ENCODE measurements at places on chromosomes 4 and X.
A peak's percentile ranks its signal among the peaks of the same experiment; 100 is the strongest.

- no peak for DNase-seq
These were observed 670 bp downstream of the PAPSS1 start for GRCh38 chr4:107719207-107719921.

- peak; percentile 56 for DNase-seq
These were observed 16.1 kb upstream of the SAT1 start for GRCh38 chrX:23766650-23767551.

DNA sequence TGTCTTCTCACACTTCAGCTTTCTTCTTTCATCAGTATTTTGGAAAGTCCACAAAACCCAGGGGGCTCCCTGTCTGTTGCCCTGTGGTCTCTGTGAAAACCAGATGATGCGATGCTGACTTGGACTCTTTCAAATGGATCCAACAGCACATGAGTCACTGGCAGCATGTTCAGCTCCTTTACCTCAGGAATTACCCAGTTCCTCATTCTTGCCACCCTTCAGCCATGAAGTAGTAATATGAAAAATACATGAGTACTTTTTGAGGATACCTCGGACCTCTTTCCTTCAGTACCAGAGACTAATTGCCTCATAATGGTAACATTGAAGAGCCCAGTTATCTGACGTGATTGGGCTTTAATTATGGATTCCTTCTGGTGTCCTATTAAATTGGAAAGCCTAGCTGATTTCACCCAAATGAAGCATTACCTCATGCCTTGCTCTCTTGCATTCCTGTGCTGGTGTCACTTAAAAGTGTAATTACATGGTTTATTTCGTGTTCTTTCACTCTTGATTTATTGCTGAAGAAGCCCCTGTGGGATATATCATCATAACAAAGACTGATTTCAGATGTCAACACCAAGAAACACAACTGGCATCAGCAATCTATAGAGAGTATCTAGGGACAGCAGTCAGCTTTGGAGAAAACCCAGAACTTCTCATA is 63.4 kb downstream of the NFKB1 start:
- no peak for DNase-seq

- peak; percentile 82 for DNase-seq
These were observed 2.1 kb upstream of the RHOH start for GRCh38 chr4:40194602-40195161.

DNA sequence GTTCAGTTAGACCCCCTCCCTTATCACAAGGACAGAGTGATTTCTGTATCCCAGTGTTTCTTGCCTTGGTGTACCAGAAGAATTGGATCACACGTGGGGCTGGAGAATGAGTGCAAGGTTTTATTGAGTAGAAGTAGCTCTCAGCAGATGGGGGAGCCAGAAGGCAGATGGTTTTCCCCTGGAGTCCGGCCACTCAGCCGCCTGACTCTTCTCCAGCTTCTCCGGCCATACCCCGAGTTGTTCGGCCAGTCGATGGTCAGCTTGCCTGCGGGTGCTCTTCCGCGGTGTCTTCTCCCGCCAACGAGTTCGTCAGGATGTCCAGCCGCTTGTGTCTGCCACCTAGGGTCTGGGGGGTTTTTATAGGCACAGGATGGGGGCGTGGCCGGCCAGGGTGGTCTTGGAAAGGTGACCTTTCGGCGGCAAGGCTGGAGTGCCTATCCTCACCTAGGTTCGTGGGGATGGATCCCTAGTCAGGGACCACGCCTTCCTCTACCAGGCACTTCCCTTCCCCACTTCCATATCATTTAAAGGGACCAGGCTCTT is 14.5 kb downstream of the GAB1 start:
- DNase-seq = no peak

DNA sequence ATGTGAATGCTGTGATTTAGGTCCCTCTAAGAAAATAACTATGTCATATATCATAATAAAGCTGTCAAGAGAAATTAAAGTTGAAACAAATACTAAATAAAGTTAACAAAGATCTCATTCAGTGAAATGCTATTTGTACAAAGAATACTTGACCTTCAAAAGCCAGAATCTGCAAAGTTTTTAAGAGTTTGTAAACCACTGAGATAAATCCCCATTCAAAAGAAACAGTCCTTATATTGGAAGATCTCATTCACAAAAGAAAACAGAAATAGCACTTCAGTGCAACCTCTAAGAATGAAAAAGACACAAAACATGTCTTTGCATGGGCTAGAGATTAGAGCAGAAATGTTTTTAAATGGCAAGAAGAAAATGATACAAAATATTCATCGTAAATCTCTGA is 149.1 kb upstream of the USP38 start:
- no peak for DNase-seq

- no peak for DNase-seq
These were observed 81.0 kb upstream of the STIM2 start for GRCh38 chr4:26779674-26780073.

GRCh38 chr4:3374667-3375066 is 67.1 kb upstream of the HGFAC start:
- DNase-seq = no peak

DNA sequence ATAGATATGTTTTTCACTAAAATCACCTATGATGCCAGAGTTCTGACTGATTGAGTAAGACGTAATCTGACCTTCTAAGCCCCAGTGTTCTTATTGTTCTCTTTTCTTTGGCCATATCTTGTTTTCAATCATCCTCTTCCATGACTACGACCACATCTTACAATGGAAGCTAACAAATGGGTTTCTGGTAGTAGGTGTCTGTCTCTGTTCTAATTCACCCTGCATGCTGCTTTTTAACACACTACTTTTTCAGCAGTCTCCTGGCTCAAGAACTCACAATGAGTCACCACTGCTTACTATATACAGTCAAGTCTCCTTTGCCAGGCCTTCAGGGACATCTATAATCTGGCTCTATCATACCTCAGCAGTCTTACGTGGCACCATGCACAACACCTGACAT is 146.1 kb downstream of the NEXMIF start:
- no peak for DNase-seq

GRCh38 chrX:101265869-101266428 is 25.2 kb downstream of the TAF7L start:
- DNase-seq = no peak

DNA sequence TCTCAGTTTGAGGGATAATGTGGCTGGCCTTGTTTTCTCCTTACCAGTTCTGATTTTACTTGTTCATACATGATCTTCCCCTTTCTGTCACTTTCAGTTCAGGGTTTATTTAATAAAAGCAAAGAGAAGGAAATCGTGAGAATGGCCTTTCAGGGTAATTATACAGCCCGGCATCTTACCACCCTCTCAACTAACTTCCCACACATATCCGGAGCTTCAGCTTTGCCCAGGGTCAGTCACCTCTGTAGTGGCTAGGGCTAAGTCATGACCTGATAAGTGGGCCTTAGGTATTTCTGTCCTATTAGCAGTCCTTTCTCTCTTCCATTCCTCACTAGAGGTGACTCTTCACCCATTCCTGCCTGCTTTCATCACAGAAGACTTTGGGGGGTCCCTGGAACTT is 15.8 kb downstream of the TRPC5 start:
- DNase-seq = no peak

DNA sequence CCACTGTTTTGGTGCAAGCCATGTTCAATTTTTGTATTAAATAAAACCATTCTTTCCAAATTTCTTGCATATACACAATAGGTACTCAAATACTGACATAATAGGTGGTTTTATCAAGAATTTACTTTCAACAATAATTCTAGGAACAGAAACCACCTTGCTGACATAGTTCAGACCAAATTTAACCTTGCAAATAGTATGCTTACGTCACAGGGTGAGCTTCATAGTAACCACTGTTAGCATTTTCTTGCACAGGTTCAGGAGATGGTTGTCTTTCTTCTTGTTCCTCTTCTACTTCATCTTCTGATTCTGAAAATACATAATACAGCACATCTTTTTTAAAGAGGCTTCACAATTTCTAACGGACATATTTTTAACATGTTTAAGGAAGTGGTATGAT is 17.6 kb downstream of the G3BP2 start:
- DNase-seq = peak; percentile 93

DNA sequence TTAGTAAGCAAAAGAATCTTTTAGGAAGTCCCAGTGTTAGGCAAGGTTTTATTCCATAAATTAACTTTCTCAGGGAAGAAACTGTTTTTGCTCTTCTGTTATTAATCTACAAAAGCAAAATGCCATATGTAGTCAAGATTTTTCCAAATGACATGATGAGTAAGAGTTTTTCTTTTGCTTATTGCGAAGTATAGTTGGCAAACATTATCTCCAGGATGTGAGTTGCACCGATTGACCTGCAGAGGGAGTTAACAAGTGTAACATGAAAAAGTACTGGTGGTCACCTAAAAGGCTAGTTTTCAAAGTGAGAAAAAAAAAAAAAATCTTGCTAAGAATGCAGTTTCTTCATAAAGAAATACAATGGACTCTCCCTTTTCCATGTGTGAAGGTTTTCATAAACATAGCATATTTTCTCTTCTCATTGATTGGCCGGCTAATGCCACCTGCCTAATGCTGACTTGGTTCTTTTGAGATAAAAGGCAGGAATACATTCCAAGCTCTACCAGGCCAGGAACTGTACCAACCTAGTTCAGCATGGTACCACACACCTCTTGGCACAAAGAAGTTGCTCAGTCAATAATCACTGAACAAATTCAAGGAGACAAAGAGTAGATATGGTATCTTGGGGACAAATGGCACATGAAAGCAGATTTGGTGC is 100.2 kb downstream of the LNX1 start:
- DNase-seq = peak; percentile 14

DNA sequence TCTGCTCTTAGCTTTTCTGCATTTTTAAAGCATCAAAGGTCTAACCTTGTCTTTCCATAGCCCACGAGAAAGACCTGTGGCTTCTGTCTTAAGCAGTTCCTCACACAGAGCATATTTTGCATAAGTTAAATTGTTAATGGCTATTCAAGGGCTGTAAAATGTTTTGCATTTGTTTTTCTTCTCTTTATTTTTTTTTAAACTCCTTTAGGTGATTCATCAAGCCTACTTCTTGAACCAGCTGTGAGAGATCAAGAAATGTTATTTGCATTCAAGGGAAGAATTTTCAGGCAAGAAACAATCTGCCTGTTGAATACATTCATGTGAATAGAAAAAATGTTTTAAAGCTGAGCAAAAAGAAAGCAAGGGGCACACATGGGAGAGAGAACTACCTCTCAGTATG is 423.8 kb upstream of the FRG1 start:
- no peak for DNase-seq

GRCh38 chrX:29666366-29666765 is 549.0 kb upstream of the MAGEB2 start:
- DNase-seq = no peak

DNA sequence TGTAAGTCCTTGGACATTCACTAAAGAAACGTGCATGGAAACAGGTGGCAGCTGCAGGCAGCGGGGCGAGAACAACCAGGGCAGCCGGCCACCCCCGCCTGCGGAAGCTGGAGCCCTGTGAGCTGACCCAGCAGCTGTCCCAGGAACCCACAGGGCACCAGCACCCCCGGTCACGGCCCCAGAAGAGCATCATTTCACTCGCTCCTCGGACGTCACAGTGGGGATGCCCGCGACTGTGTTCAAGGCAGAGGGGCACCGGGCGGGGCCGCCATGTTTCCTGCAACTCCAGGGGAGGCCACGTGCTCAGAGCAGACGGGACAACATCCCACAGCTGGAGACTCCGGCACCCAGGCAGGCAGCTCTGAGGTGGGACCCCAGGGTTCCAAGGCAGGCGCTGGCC is 45.0 kb upstream of the CPLX1 start:
- no peak for DNase-seq

GRCh38 chrX:68932611-68933010 is 103.8 kb downstream of the EFNB1 start:
- no peak for DNase-seq

DNA sequence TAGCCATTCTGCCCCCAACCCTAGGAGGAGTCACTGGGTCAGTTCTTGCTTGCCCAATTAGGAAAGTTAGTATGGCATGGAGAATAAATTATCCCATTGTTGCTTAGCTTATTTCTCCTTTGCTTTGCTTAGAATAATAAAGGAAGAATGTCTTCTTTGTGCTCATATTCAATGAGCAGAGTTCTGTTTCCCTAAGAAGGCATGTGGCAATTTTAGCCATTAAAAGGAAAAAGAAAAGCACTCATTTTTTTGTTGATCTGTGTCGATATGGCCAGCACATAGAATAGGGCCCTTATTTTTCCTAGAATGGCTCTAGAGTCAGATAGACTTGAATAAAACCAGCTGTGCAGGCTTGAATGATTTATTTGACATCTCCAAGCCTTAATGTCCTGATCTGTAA is 166.4 kb upstream of the PPARGC1A start:
- no peak for DNase-seq

DNA sequence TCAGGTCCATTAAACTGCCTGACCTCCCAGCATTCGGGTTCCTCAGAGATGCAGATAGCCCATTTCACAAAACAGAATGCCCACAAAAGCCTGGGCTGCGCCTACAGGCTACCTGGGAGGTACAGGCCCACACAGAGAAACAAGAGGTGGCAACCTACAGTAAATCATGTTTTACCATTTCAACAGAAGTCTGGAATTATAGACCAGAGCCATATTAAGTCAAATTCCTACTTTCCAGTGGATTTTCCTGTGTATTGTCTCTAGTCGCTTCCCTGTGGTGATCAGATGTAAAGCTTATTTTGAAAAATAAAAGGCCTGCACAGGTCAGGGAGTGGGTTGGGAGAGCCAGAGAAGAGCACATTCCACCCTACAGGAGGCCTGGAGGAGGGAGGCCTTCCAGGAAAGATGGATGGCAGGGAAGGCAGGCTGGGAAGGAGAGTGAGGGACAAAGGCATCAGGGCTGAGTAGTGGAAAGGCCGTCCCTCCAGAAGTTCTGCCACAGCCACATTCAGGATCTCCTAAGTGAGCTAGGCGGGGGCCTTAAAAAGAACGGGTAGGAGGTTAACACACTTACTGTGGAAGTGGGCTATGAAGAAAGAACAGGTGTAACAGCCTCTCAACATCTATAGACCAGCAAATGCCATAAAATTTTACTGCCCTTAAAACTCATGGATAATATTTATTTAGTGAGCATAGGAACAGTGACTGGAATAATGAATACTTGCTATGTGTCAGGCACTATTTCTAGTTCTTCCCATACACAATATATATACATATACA is 19.0 kb upstream of the USO1 start:
- DNase-seq = no peak

- DNase-seq = no peak
These were observed 2.0 kb downstream of the SETD7 start for GRCh38 chr4:139553751-139554641.

Data from CD4-positive, CD25-positive, alpha-beta regulatory T cell (primary cell).